Neural progenitor cell (in vitro differentiated cells): ENCODE measurements at places on chromosomes 6 and 20. TPM values are rescaled to one million over a fixed set of nuclear protein-coding genes. Genes with fewer than 3 reads are reported as not detected.

GRCh38 chr20:40663991-40664880 is 24.8 kb downstream of the MAFB start:
- DNase-seq: no peak

DNA sequence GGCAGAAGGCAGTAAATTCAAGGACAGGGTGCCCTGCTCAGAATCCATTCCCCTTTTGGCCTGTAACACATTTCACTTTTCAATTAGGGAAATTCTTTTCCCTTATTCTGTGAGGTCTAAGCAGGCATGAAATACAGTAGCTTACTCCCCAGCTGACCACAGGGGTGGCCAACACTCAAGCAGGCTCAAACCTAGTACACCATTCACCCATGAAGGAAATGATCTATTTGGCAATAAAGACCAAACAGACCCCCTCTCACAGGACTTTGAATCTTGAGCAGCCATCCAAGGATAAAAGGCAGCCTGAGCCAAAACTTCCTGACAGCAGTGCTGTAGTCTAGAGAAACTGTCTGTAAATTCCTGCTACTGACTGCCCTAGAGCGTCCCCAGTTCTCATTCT is 17.7 kb downstream of the PDSS2 start:
- no peak for DNase-seq

The LAMA4 gene
- 0.50 and 0.56 TPM in 2 replicates for total RNA-seq

DNA sequence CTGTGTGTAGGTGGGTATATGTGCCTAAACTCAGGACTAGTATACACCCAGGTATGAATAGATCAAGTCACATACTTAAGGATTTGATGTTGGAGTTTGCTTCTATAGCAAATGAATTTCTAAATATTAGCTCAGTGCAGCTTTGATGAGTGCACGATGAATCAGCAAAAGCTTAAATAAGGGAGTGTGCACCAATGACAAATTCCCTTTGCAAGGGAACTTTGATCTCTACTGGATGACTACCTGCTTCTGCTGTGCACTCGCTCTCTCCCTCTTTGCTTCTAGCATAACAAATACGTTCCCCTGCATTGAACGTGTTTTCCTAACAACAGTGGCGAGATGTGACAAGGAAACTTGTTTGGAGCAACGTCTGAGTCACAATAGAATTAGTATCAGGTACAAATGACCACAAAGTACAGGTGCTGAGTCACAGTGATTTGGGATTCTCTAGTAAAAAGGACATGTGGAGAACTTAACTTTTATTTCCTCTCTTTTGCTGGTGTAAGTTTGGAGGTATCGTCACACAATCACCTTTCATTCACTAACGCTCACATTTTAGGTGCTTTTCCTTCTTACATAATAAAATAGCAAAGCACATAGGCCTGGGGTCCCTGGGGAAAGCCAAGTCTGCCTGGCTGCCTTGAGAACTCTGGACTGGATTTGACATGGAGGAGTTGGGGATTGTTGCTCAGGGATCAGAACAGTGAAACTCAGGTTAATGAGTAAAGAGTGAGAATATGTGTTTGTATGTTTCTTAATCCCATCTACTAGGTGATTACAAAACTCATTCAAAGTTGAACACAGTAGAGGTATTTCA is 49.7 kb downstream of the KLHL31 start:
- DNase-seq: no peak

GRCh38 chr20:13139459-13140150 is 81.5 kb upstream of the ISM1 start:
- DNase-seq: no peak

The FBXO9 gene
- 26.7 and 50.8 TPM in 2 replicates for total RNA-seq

The SLC12A5 gene
- 0.37 and 0.77 TPM in 2 replicates for total RNA-seq

The TCFL5 gene
- total RNA-seq: 29.1 and 36.3 TPM in 2 replicates

- no peak for DNase-seq
Observed at GRCh38 chr20:52936351-52937340, 35.5 kb upstream of the TSHZ2 start.

The FRK gene
- 0.11 and 0.15 TPM in 2 replicates for total RNA-seq

- no peak for DNase-seq
Observed at GRCh38 chr6:34318499-34319470, 70.0 kb upstream of the SMIM29 start.

DNA sequence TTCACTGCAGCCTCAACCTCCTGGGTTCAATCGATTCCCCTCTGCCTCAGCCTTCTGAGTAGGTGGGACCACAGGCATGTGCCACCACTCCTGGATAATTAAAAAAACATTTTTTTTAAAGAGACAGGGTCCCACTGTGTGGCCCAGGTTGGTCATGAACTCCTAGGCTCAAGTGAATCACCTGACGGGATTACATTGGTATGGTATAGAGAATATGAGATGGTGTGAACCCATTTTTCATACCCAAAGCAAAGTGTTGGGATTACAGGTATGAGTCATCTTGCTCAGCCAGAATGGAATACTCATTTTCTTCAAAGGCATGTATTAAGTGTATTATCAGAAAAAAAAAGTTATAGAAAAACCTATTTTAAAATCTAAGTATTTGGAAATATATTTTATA is 114.2 kb downstream of the AHI1 start:
- no peak for DNase-seq

The KHDC1L gene
- total RNA-seq: 1.9 and 2.1 TPM in 2 replicates

DNA sequence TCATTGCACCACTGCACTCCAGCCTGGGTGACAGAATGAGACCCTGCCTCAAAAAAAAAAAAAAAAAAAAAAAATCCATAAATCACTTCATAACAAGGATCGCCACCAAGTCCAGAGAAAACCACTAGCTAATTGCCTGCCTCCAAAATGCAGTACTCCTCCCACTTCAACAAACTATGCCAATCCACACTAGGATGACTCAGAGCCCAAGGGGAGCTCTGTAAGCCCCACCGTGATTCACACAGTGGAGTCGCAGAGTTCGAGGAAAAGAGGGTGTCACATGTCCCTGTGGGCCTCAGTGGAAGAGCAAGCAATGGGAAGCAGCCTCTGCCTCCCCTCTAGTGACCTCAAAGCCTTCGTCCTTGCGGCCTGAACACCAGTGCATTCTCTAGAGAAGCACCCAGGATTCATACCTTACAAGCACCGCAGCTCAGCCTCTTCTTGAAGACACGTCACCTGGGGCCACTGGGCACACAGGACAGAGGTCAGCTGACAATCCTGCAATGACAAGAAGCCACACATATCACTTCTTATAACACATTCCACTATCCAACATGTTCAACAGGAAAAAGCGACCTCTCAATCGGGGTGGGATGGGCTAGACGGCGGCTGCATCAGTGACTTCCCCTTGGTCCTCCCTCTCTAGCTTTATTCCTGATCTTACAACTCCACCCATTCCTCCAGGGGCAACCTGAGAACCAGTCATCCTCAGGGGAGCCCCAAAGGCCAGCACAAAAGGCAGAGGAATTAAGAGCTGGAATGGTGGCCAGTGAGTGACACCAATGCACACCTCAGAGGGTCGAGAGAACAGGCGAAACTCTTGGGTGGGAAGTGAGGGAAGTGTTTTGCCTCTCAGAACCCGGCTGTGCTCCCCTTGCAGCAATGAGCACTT is 8.9 kb downstream of the SNHG17 start:
- no peak for DNase-seq

DNA sequence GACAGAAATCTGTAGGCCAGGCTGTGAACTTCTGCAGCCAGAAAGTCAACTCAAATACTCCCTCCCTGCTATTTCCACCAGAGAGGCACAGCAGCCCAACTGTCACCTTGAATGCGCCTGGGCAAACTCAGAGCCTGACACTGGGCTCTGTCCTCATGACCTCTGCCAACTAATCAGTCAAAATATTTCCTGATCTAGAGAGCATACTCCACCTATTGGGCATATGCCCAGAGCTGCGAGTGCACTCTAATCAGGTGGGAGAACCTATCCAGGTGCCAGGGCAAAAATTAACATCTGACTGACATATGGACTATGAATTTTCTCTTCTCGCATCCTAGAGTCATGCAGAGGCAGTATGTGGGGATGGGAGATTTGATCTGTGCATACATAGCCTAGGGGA is 406.3 kb upstream of the RUNX2 start:
- DNase-seq: no peak

DNA sequence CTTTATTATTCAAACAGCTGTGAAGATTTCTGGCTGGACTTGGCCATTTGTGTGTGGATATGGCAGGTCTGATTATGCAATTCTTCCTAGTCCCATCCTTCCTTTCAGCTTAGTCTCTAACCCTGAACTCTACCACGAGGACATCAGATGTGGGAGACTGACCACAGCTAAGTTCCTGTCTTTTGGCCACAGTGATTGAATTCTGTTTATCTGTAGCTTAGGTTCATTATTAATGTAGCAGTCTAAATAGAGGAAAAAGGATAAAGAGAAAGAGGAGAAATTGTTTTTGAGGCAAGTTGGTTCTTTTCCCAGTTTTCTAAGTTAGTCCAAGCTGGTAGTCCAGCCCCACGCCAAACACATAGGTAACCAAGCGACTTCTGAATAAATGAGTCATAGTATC is 598.9 kb downstream of the RFPL4B start:
- no peak for DNase-seq

GRCh38 chr6:100796049-100796823 is 84.9 kb downstream of the ASCC3 start:
- no peak for DNase-seq

GRCh38 chr6:14573703-14574290 is 456.2 kb downstream of the CD83 start:
- DNase-seq: no peak

The DEFB132 gene
- total RNA-seq: not detected in 2 replicates

- DNase-seq: no peak
Observed at GRCh38 chr6:71226151-71226550, 62.5 kb upstream of the OGFRL1 start.

- no peak for DNase-seq
Observed at GRCh38 chr6:149830731-149831307, 33.3 kb downstream of the LRP11 start.

DNA sequence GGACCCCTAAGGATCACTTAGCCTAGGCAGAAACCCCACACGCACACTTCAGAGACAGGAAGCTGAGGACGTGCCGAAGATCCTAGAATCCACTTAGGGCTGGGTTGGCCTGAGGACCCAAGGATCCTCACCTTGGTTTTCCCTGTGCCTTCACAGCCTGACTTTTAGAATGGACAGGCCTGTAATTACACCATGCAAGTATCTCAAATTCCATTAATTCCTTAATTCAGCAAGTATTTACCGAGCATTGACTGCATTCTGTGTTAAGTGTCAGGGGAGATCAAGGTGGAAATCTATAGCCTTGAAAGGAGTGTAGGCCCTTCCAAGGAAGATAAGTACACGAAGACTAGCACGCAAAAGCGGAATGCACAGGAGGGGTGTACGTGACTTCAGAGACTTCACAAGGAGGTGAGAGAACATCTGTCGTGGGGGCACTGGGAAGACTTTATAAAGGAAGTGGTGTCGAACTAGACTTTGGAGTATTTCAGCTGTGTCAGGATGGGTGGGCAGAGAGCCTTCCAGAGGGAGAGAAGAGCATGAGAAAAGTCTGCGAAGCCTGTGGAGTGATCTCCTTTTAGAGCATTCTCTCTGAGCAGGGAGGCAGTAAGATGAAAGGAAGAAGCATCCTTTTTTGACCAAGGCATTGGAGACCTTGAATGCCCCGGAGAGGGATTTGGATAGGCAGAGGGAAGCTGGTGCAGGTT is 4.0 kb downstream of the DSP start:
- peak; percentile 15 for DNase-seq

The TRDN gene
- 0.06 TPM in 1 of 2 replicates, not detected in the other for total RNA-seq

- no peak for DNase-seq
Observed at GRCh38 chr6:159438106-159438505, 254.9 kb downstream of the SOD2 start.

DNA sequence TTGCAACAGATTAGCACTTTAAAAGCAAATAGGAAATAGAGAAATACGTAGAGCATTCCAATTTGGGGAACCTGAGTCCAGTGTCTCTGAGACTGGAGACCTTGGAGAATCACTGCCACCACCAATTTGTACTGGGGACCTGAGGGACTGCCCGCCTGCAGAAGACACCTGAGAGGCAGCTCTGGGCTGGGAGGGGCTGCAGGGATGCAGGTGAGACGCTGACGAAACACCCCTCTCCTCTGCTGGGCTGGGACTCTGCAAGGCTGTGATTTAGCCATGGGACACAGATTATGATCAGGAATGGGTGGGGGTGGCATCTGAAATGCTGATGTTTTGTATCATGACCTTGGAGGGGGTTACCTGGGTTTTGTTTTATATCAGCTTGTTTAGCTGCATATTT is 7.0 kb upstream of the APMAP start:
- DNase-seq: no peak

GRCh38 chr6:136763255-136763654 is 29.0 kb downstream of the MAP3K5 start:
- no peak for DNase-seq

The CALHM4 gene
- not detected in 2 replicates for total RNA-seq

GRCh38 chr6:63509652-63510352 is 62.5 kb upstream of the LOC128125822 start:
- no peak for DNase-seq

The TAGAP gene
- not detected in 2 replicates for total RNA-seq

DNA sequence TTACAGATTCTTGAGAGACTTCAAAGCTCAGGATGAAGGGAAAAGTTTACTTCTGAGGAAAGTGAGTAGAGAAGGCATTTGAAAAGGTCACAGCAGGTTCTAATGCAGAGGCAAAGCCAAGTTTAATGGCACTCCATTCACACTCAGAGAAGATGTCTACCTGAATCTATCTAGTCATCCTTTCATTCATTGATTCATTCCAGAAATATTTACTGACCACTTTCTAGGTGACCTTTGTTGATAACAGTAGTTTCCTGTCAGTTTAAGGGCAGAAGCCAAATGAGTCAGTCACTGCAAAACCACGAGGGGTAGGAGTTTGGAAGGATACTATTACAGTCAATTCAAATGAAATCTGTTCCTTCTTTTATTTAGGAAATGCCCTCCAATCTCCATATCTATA is 30.8 kb downstream of the FBXO5 start:
- DNase-seq: no peak

The TGM2 gene
- 0.22 and 0.28 TPM in 2 replicates for total RNA-seq

DNA sequence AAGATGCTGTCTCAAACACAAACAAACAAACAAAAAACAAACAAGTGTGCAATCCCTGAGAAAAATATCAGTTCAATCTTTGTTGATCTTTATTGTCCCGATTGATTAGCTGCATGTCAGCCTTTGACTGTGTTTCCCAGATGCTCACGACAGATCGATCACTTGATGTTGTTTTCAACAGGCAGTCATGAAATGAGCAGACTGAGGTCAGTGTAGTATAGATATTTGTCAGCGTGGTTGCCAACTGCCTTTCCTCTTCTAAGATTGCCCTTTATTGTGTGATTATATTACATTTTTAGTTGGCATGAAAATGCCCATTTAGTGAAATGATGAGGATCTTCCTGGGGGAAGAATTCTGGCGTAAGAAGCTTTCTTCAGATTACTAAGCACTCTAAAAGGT is 25.6 kb downstream of the UTRN start:
- DNase-seq: no peak

The TREML2 gene
- not detected in 2 replicates for total RNA-seq

DNA sequence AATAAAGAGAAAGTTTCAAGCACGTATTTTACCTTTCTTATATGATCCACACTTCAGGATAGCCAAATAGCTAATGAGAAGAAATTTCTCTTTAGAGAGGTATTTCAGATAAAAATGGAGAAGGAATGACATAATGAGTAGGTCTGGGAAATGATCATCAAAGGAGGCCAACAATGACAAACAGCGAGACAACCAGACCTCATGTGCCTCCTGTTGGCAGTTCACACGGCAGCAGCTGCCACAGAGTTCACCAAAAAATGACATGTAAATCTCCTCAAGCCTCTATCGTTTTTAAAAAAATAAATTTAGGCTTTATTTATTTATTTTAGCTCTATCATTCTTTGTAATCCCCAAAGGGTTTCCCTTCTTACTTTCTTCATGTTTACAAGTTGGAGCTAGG is 47.7 kb downstream of the SLC2A12 start:
- DNase-seq: no peak

The PPIL6 gene
- 4.8 and 7.9 TPM in 2 replicates for total RNA-seq

GRCh38 chr6:54879188-54879985 is 32.8 kb downstream of the FAM83B start:
- no peak for DNase-seq
